ENCODE measurements at places on chromosomes 16 and 17. TPM values are rescaled to one million over a fixed set of nuclear protein-coding genes. Genes with fewer than 3 reads are reported as not detected.

DNA sequence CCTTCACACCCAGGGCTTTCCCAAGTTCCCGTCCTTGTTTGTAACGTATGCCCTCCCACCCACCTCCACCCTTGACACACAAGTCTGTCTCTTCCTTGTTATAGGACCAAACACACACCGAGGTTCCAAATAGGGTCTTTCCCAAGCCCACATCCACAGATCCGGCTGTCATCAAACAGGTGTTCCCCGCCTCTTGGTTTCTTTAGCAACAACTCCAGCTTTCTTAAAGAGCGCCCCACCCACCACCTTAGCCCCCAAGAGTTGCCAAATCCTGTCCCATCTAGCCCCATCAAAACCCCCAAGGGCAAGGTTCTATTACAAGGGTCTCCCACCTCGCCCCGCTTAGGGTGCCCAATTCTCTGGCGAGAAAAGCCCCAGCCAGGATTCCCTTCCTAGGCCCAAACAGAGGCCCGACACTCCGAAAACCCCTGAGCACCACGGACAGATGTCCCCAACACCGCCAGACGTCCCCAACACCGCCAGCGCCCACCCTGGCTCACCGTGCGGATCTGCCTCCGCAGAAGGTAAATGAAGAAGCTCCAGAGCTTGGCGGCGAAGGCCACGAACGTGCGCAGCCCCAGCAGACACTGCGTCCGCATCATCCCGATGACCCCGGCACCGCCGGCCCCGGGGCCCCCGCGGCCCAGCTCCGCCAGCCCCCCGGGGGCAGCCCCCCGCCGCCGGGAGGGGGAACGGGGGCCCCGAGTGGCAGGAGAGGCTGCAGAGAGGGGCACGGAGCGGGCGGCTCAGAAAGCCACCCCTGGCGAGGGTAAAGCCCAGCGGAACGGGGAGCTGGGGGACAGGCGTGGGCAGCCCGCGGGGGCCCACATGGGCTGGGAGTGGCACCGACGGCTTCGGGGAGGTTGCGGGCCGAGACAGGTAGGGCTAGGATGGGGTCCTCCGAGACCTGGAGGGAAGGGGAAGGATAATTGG lies 573 bp downstream of the CTDNEP1 start:
- no peak for DNase-seq

- peak; percentile 74 for DNase-seq
These were observed 4.8 kb upstream of the MT2A start for GRCh38 chr16:56603589-56603988.

GRCh38 chr17:56779322-56779721 lies 54.4 kb downstream of the C17orf67 start:
- DNase-seq: no peak

DNA sequence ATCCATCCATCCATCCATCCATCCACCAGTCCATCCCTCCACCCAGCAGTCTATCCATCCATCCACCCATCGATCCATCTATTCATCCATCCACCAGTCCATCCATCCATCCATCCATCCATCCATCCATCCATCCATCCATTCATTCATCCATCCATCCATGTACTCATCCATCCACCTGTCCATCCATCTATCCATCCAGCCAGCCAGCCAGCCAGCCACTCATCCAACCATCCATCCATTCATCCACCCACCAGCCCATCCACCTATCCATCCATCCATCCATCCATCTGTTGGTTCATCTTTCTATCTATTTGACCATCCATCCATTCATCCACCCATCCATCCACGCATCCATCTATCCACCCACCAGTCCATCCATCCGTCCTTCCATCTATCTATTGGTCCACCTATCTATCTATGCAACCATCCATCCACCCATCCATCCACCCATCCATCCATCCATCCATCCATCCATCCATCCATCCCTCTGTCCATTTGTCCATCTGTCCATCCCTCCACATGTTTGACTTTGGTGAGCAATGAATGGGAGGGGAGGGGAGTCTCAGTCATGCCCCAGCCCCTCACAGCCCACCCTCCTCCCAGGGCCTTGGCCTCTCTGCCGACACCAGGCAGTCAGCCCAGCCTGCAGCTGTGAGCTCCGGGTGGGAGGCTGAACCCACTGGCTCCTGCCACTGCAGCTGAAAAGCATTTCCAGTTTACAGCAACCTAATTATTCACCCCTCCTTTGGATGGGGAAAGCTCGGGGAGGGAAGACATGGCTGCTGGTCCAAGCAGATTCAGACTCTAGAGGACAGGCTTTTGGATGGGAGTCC lies 38.1 kb upstream of the SSTR5 start:
- DNase-seq: no peak

DNA sequence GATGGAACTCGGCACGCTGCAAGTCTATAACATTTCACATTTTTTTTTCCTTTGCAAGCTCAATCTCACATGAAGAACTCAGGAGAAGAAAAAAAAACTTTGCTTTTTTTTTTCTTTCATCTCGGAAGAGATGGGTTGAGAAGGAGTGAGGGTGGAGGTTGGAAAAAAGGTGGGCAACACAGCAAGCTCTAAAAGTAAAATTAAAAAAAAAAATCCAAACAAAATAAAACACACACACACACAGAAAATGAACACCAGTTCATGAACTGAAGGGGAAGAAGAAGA lies 2.5 kb downstream of the MAF start:
- DNase-seq: no peak

- DNase-seq: peak; percentile 78
These were observed 106.3 kb upstream of the HSBP1 start for GRCh38 chr16:83701494-83701893.

DNA sequence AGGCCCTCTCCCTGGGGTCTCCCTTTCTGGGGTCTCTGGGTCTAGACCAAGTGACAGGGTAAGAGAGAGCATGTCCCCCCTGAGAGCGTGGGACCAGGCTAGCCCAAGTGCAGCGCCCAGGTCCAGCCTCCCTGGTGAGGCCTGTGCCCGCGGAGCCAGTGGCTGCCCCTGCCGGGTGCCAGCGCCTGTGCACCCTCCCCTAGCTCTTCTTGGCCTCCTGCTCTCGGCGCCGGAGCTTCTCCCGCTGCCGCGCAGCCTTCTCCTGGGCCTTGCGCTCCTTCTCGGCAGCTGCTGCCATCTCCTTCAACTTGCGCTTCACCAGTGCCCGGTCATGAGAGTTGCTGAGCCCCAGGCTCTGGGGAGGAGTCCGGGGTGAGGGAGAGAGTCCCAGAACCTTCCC lies 17.3 kb downstream of the SAMD14 start:
- no peak for DNase-seq

DNA sequence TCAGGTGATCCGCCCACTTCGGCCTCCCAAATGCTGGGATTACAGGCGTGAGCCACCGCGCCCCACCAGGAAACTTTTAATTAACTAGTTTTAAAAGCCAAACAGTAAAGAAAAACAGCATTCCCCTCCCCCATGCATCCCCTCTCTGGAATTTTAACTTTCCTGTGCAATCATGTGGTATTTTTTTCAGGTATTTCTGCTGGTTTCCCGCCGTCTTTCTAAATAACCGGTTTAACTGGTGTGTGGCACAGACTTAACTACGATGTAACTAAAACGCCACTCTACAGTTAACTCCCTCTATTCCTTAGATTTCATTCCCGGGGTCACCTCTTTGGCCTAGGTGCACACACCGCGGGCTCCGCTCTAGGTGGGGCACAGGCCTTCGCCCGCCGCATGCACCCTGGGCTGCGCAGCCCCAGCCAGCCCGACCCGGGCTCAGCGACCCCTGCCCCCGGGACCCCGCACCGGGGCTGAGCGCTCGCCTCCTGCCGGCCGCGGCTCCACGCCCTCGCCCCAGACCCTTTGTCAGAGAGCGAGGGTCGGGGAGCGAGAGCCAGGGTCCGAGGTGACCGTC lies 15.1 kb upstream of the UTP6 start:
- no peak for DNase-seq

GRN gene
- 130 TPM for total RNA-seq

SEPTIN12 gene
- total RNA-seq: not detected

All from H9 (cell line).